Hypothalamus (tissue), 51 donors: ENCODE measurements at places on chromosomes 1 and 21.

DNA sequence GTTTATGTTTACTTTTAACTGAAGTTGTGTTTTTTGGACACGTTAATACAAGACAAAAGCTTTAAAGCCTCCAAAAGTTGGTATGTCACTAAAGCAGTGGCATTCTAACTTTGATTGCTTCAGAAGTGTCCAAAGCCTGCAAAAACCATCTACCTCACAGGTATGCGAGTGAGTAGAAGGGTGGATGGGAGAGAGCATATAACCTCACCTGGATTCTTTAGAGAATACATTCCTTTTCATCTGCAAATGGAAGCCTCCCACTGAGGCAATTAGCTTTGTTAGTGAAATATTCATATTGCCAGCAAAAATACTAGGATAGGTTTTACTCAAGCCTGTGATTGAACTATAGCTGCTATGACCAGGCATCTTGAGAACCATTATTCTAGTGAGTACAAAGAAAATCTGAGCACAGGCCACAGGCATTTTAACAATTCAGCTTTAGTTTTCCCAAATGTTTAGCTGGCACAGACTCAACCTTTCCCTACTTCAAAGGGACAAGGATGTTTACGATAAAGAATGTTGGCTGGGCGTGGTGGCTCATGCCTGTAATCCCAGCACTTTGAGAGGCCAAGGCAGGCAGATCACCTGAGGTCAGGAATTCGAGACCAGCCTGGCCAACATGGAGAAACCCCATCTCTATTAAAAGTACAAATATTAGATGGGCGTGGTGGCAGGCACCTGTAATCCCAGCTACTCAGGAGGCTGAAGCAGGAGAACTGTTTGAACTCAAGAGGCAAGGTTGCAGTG, 39.7 kb downstream of the MAP3K21 start:
- no peak for DNase-seq

- DNase-seq, result no peak
These were observed 39.6 kb upstream of the GPR52 start for GRCh38 chr1:174408146-174408545.

DNA sequence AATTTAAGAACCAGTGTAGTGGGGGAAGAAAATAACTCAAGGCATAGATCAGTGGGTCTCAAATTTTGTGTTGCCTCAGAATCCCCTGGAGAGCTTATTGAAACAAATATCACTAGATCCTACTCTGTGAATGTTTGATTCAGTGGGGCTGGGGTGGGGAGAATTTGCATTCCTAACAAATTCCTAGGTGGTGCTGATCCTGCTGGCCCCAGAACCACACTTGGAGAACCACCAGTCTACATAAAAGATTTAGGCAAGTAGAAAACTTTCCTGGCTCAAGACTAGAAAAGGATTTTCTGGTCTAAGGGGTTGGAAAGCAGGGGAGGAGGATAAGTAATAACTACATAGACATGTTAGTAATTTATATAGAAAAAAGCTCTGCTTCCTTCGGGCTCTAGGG, 34.1 kb upstream of the C1orf21 start:
- no peak for DNase-seq

DNA sequence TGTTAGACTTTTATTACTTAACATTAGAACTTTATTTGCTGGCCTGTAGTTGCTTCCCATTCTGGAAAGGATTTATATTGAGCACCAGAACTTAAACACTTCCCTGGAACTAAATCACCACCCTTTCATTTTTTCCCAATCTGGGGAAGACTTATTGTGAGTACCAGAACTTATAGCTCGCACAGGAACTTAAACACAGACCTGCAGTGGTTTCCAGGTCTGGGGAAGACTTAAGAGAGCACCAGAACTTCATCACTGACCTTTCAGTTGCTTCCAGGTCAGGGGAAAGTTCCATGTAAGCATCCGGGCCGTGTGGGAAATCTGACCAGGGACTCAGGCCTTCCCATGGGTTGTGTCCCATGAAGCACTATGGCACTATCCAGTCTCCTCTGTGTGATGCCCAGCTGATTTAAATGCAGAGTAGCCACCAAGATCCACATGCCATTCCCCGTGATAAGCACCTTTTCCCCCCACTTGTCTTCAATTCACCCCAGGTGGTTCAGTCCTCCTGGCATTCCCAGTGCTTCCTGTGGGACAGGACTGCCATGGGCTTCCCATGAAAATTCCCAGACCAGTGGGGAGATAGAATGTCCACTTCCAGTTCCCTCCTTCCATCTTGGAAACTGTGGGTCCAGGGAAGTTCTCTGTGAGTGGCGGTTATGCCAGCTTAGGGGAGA, 48.9 kb downstream of the C4BPA start:
- DNase-seq, result no peak

DNA sequence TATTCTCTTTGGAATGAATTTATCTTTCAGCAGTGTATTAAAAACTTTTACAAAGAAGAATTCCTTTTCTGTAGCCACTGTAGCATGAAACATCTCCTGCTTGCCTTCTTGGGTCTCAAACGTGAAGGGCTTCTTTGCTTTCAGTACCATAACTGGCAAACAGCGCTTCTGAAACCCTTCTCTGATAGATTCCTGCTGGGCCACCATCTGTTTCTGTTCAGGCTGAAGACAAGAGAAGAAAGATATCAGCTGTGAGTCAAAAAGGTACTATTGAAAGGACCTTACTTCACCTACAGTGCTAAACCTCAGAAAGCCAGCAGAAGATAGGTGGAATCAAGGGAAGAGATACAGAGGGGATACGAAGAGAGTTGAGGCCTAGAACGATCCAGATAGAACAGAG, 10.5 kb downstream of the AIM2 start:
- no peak for DNase-seq

- DNase-seq, result no peak
These were observed 59.5 kb downstream of the KCNN3 start for GRCh38 chr1:154810571-154810970.

GRCh38 chr1:117834416-117834815, 95.0 kb downstream of the GDAP2 start:
- DNase-seq, result no peak

GRCh38 chr1:42732126-42732680, 7.8 kb downstream of the CLDN19 start:
- DNase-seq, result no peak

DNA sequence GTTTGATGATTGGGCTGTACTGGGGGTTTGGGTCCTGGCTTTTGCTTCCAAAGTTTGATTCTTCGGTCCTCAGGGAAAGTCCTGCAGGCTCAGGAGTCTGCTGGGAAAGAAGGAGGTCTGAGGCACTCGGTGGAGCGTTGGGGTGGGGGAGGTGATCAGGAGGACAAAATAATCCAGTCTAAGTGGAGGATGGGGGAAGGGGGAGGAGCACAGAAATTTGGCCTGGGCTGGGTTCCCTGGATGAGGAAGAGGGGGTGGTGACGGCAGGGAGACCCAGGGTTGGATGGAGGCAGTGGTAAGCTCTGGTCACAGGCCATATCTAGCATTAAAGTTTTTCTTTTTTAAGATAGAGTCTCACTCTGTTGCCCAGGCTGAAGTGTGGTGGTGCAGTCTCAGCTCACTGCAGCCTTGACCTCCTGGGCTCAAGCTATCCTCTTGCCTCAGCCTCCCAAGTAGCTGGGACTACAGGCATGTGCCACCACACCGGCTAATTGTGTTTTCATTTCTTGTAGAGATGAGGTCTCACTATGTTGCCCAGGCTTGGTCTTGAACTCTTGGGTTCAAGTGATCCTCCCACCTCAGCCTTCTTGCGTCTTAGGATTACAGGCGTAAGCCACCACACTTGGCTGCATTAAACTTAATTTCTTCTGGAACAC, 6.8 kb downstream of the SH2D2A start:
- DNase-seq, result no peak

- DNase-seq, result no peak
These were observed 60.1 kb downstream of the PKN2 start for GRCh38 chr1:88744142-88744541.

DNA sequence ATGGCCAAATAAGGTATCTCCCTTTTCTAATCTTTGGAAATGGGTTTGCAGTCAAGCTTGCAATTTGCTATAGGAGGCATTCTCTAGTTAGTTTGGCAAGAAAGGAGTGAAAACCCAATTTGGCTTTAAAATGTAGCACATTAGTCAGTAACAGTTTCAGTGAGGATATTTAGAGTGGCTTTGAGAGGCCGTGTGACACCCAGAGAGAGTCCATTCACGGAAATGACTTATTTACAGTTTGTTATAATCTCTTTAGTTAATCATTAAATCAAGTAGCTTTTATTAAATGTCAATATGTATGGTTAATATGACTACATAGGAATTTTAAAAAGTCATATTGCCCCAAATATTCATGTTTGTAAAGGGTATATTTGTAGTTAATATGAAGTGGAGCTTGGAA, 9.6 kb downstream of the ZBTB18 start:
- no peak for DNase-seq

DNA sequence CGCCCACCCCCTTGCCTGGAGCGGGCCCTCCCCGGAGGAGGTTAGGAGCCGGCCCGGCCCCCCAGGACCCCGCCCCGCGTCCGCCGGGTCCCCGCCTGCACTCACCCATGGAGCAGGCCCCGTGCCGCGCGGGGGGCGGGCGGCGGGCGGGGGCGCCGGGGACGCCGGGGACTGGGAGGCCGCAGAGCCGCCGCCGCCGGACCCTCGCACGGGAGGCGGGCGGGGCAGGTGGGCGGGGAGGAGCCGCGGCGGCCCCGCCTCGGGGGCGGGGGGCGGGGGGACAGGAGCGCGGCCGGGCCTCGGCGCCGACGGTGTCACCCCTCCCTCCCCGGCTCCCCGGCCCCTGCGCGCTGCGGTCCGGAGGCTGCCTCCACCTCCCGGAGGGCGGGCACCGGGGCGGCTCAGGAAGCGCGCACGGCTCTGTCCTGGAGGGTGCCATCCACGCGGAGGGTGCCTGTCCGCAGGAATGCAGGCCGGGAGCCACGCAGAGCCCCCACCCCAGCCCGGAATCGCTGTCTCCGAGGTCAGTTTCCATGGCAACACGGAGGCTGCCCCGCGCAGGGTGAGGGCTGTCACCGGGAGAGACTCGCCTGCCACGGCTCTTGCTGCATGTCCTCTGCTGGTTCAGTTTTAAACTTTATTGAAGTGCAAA, 5.9 kb upstream of the PLEKHG5 start:
- no peak for DNase-seq

DNA sequence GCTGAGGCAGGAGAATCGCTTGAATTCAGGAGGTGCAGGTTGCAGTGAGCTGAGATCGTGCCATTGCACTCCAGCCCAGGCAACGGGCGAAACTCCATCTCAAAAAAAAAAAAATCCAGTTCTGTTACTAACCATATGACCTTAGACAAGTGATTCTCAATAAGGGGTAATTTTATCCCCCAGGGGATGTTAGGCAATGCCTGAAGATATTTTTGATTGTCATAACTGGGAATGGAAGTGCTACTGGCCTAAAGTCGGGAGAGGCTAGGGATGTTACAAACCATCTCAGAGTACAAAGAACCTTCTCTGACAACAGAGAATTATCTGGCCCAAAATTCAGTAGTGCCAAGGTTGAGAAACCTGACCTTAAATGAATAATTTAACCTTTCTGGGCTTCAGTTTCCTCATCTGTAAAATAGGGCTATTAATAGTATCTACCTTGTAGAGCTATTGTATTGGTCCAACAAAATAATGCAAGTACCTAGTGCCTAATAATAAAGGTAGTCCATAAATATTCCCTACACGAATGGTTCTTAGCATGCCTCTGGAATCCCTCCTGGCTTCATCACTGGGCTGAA, 5.8 kb upstream of the LMNA start:
- DNase-seq, result no peak

- DNase-seq, result no peak
These were observed 34.4 kb upstream of the SLC30A1 start for GRCh38 chr1:211613108-211613947.

DNA sequence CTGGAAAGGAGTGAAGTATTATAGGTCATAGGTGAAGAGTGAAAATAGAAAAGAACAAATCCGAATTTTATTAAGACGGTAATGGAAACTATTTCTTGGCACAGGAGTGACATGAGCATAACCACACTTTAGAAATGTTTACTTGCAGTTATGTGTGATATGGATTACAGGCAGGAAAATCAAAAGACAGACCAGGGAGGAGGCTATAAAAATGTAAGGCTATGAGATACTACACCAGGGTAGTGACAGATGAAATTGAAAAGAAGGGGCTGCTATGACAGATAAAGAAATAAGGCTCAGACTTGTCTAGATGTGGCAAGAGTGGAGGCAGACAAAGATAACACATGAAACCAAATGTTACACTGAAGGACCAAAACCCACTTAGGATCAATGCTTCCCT, 31.7 kb downstream of the GPATCH2 start:
- no peak for DNase-seq
